ENCODE measurements at places on chromosomes 2 and 18. TPM values are rescaled to one million over a fixed set of nuclear protein-coding genes. Genes with fewer than 3 reads are reported as not detected.
A peak's percentile ranks its signal among the peaks of the same experiment; 100 is the strongest.

Gene SMAD4
- total RNA-seq, result 75.9 TPM

Gene ZNF892
- total RNA-seq, result 1.7 TPM

Gene ANKRD62
- not detected for total RNA-seq

Gene UGT1A9
- 1.0 TPM for total RNA-seq

- DNase-seq, result no peak
Measured at GRCh38 chr18:3651266-3651665, 201.3 kb downstream of the TGIF1 start.

- peak; percentile 59 for DNase-seq
Measured at GRCh38 chr2:122960759-122961641, 1064.1 kb upstream of the CNTNAP5 start.

DNA sequence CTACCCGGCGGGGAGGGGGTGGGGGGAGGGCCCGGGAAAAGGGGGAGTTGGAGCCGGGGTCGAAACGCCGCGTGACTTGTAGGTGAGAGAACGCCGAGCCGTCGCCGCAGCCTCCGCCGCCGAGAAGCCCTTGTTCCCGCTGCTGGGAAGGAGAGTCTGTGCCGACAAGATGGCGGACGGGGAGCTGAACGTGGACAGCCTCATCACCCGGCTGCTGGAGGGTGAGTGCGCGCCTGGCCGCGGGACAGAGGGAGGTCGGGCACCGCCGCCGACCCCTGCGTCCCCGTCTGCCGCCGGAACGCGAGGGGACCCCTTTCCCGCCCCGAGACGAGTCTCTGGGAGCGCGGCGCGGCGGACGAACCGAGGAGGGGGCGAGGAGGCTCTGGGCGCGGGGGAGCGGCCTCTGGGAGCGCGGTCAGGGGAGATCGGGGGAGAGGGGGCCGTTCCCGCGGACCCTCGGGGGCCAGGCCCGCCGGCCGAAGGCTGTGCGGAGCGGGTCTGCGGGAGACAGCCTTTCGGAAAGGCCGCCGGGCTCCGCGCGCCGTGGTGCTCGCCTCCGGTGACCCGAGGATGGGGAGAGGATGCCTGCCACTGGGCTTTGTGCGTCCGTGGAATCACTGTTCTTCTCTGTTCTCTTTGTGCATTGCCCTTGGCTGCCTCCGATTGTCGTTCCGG lies 463 bp downstream of the PPP1CB start:
- DNase-seq, result no peak

DNA sequence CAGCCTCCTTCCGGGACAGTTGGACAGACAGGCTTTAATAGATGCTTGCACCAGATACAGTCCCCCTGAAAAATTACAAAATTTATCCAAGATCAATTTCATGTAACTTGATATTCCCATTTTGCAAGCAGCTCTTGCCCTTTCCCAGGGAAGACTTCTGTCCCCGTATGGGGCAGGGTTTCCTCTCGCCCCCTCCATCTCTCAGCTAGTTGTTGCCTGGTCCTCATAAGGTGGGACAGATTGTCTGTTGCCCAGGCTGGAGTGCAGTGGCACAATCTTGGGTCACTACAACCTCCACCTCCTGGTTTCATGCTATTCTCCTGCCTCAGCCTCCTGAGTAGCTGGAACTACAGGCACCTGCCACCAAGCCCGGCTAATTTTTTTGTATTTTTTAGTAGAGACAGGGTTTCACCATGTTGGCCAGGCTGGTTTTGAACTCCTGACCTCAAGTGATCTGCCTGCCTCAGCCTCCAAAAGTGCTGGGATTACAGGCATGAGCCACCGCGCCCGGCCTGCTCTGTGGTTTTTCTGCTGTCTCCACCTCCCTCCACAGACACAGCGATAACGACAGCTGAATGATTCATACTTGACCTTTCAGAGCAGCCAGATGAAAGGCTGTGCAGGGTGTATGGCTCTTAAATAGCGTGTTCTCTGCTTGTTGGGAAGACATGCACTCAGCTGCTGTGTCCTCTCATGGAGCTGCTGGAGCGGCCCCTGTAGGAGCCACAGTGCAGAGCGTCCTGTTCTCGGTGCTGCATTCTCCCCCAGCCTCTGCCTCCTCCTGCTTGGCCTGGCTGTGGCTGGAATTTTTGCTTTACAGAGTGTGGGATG lies 61.4 kb downstream of the TTC39C start:
- peak; percentile 91 for DNase-seq

GRCh38 chr2:99682275-99683060 lies 192.7 kb upstream of the REV1 start:
- DNase-seq, result no peak

GRCh38 chr2:182379241-182379640 lies 47.6 kb downstream of the PDE1A start:
- no peak for DNase-seq

GRCh38 chr2:111667542-111668273 lies 216.3 kb downstream of the ANAPC1 start:
- peak; percentile 35 for DNase-seq
